Forelimb muscle (tissue), 1 donor: ENCODE measurements at places on chromosomes 5 and 9. TPM values are rescaled to one million over a fixed set of nuclear protein-coding genes. Genes with fewer than 3 reads are reported as not detected.
A peak's percentile ranks its signal among the peaks of the same experiment; 100 is the strongest.

BRINP1 gene
- polyA plus RNA-seq = 0.11 TPM

QRFP gene
- 0.33 TPM for polyA plus RNA-seq

ENTREP1 gene
- 41.9 TPM for polyA plus RNA-seq

ARL10 gene
- polyA plus RNA-seq = 12.2 TPM

PCDHB6 gene
- 1.4 TPM for polyA plus RNA-seq

CDH9 gene
- not detected for polyA plus RNA-seq

TAF1L gene
- 0.03 TPM for polyA plus RNA-seq

PLPPR1 gene
- polyA plus RNA-seq = 3.6 TPM

PCDHB10 gene
- polyA plus RNA-seq = 3.6 TPM

GMCL2 gene
- polyA plus RNA-seq = not detected

PDLIM4 gene
- polyA plus RNA-seq = 66.2 TPM

MINAR2 gene
- polyA plus RNA-seq = 0.27 TPM

LMX1B gene
- 0.80 TPM for polyA plus RNA-seq

FRMPD1 gene
- polyA plus RNA-seq = 12.5 TPM

CER1 gene
- 0.46 TPM for polyA plus RNA-seq

ARHGEF39 gene
- polyA plus RNA-seq = 5.6 TPM

ZNF883 gene
- polyA plus RNA-seq = 4.1 TPM

ELAVL2 gene
- 1.3 TPM for polyA plus RNA-seq

DNA sequence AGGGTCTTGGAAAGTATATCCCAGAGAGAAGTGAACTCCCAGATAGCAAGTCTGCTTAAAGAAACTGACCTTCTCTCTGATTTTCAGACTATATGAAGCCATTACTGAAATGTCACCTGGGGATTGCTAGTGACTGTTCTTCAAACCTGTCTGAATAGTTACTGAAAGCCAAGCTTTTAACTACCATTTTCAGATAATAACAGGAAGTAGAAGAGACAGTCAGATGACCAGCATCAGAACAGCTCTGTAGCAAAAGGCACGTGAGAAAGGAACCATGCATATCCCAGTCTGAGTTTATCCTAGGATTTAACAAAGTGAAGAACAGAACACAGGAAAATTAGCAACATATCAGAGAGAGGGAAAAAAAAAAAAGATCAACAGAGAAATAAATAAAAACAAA, 74.9 kb upstream of the SELENOP start:
- DNase-seq = no peak

- DNase-seq = peak; percentile 68
These were observed 22.3 kb upstream of the TMEM250 start for GRCh38 chr9:136140966-136141365.

GRCh38 chr5:1202798-1203185, 1.4 kb downstream of the SLC6A19 start:
- no peak for DNase-seq

GRCh38 chr5:76620166-76620565, 3.0 kb downstream of the F2RL2 start:
- DNase-seq = no peak

DNA sequence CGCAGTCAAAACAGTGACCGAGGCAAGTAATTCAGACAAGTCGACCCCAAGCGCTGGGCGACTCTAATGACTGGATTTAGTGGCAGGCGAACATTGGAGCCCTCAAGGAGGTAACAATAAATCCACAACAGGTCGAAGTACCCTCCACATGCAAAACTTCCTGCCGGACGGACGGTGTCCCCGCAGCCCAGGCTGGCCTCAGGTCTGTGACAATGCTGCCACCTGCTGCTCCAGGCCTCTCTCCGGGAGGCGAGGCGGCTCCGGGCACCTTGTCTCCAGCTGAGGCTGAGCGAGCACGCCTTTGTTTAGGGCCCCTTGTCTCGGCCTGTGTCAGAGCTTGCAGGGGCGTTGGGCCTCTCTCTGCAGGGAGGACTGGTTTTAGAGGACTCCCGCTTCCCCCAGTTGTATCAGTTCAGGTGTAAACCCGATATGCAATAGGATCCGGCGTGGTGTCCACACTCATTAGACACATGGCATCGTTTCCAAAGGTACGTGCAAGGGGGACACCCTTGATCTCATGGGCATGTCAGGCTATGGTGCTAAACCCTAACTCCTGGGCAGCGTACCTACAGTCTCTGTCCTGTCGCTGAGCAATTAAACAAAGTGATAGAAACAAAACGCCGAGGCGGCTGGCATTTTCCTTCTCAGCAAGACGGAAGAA, 628.0 kb upstream of the ADAMTS16 start:
- no peak for DNase-seq

- no peak for DNase-seq
These were observed 38.0 kb downstream of the RIGI start for GRCh38 chr9:32487981-32488380.

DNA sequence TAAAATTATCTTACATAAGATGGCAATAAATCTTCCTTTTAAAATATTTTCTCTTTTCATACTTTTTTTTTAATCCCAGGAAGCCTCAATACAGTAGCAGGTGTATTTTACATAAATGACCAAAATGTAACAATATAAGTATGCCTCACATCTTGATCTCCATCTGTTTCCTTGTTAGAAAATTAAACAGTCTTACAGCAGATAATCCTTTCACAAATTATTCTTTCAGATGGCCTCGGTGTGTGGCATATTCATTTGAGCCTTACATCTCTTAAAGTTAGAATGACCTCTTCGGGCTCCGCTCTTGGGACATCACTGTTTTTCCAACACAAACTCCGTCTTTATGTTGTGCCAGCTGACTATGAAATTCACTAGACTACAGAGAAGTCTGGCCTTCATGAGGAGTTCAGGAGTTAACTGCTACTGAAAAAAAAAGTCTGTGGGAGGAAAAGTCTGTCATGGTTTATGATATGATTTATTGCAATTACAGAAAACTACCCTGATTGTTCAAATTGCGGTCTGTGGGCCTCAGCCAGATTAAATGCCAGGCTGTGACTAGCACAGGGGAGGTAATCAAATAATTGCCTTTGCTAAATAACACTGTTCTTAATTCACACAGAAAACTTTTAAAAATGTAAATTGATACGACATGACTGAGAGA, 292.9 kb upstream of the PUM3 start:
- no peak for DNase-seq

- peak; percentile 45 for DNase-seq
These were observed 9.7 kb downstream of the TIGD6 start for GRCh38 chr5:149990518-149991376.

GRCh38 chr5:177600508-177601018, 631 bp downstream of the B4GALT7 start:
- DNase-seq = no peak

DNA sequence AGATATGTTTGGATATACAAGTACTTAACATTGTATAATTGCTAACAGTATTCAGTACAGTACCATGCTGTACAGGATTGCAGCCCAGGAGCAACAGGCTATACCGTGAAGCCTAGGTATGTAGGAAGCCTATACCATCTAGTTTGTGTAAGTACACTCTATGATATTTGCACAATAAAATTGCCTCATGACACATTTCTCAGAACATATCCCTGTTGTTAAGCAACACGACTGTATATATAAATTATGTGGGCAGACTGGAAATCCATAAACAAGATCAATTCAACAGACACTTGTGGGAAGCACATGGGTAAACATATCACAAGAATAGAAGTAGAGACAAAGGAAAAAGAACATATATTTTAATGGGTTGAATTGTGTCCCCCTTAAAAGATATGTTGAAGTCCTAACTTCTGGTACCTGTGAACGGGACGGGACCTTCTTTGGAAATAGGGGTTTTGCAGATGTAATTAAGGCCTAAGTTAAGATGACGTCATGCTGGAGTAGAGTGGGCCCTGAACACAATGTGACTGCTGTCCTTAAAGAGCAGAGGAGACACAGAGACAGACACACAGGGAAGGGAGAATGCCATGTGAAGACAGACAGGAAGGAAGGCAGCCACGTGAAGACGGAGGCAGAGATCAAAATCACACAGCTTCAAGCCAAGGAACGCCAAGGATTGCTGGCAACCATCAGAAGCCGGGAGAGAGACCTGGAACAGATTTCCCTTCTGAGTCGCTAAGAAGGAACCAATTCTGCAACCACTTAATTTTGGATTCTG, 76.3 kb downstream of the SCAI start:
- no peak for DNase-seq

DNA sequence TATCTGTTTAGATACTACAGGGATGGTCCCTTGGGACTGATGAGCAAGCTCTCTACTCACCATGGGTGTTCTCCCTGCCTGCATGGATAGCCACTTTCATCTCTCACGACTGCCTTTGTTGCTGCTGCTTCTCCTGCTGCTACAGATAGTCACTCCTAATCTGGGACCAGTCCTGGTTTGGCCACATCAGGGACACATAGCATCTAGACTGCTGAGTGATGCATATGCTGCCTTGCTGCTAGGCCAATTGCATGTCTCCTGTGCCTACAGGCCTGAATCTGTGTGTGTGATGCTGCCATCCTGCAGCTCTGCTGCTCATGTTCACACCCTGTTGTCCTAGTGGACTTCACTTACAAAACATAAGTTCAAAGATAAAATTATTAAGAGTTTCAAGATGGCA, 297.1 kb downstream of the HCN1 start:
- DNase-seq = no peak

DNA sequence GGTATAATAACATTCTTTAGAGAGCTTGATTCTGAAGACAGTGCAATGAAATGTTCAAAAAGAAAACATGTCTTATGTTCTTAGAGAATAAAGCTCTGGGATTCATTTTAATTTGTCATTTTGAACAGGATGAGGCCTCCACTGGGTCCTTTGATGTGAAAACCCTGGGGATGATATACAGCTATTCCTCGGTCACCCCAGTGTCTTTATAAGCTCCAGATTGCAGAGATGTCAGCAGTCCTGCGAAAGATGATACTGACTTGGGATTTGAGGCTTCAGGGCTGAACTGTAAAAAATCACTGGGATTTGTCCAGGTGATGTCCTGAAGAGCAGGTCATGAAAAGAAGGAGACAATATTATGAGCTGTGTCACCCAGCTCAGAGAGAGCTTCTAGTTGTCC, 529.7 kb upstream of the ZNF608 start:
- DNase-seq = no peak

GRCh38 chr9:33443047-33443446, 4.3 kb downstream of the AQP3 start:
- DNase-seq = no peak

- DNase-seq = no peak
These were observed 42.0 kb downstream of the THBS4 start for GRCh38 chr5:80077051-80077714.

DNA sequence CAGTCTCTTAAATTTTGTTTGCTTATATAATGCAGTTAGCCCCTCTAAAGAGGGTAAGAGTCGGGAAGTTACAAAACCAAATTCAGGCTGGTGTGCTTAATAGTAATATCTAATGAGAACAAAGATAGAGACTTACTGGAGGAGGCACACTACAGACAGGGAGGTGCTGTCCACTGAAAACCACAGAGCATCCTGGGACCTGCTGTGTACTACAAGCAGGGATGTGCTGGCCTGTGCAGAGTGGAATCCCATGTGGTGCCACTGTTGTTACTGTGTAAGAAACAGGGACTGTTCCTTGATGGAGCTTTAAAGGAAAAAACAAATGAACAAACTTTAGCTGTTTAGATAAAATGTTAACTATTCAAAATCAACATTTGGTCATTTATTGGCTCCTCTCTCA, 42.4 kb downstream of the RNF38 start:
- DNase-seq = no peak

GRCh38 chr5:75734913-75735789, 17.9 kb upstream of the POC5 start:
- no peak for DNase-seq

GRCh38 chr5:161546095-161546469, 443 bp downstream of the GABRB2 start:
- no peak for DNase-seq

DNA sequence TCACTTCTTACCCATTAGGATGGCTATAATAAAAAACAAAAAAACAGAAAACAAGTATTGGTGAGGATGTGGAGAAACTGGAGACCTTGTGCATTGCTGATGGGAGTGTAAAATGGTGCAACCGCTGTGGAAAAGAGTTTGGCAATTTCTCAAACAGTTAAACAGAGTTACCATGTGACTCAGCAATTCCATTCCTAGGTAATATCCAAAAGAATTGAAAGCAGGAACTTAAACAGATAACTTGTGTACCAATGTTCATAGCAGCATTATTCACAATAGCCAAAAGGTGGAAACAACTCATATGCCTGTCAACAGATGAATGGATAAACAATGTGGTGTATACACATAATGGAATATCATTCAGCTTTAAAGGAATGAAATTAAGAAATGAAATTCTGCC, 28.9 kb downstream of the DCP2 start:
- no peak for DNase-seq

DNA sequence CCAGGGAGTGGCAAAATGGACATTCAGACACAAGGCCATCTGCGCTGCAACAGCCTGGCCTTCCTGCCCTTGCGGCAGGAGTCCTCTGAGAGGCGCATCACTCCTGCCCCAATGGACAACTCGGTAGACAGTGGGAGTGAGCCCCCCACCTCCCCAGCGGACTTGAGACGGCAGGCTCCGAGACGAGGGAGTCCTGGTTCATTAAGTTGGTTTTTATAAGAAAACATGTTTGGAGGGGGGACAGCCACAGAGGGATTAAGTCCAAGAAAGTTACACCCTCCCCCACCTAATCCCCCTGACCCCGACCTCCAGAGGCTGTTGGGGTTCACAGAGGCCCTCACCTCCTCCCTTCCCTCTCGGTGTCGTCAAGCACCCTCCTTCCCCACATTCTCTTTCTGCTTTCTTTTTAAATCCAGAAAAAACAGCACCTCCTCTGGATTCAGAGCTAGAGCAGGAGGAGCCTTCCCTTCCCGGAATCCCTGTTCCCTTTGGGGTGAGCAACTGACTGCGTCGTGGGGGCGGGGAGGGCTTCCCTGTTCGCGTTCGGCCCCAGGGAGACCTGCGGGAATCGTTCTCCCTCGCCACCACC, 1.8 kb upstream of the EGR1 start:
- DNase-seq = peak; percentile 45

- no peak for DNase-seq
These were observed 253.8 kb downstream of the PBX3 start for GRCh38 chr9:126000731-126001580.

- DNase-seq = no peak
These were observed 5.9 kb downstream of the TRIO start for GRCh38 chr5:14148890-14149671.

- no peak for DNase-seq
These were observed 58.2 kb downstream of the PHF2 start for GRCh38 chr9:93634311-93635185.

DNA sequence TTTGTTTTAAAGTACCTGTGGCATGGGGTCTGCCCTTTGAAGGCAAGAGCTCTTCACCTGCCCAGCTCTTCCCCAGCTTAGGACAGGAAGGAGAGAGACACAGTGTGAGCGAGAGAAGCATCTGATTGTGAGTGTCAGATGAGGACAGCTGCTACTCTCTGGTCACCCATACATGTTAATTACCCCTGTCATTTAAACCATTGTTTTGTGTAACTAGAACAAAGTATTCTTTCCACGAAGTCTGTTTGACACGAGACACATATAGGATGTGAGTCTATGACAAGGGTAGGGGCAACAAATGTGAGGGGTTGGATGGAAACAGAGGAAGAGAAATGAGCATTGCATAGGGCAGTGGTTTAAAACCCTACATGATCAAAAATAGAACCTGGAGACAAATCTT, 3.0 kb upstream of the CD274 start:
- no peak for DNase-seq

- DNase-seq = no peak
These were observed 276.6 kb downstream of the MAST4 start for GRCh38 chr5:66872736-66873331.
